ENCODE measurements at places on chromosomes 7 and 10. TPM values are rescaled to one million over a fixed set of nuclear protein-coding genes. Genes with fewer than 3 reads are reported as not detected.
A peak's percentile ranks its signal among the peaks of the same experiment; 100 is the strongest.

NAMPT gene
- total RNA-seq, result 111 TPM

NDUFA5 gene
- total RNA-seq, result 49.3 TPM

CAV2 gene
- total RNA-seq, result 5.6 TPM

ITIH5 gene
- 2.8 TPM for total RNA-seq

DEPP1 gene
- 2.9 TPM for total RNA-seq

ABCB4 gene
- total RNA-seq, result 0.41 TPM

LIPM gene
- not detected for total RNA-seq

GRCh38 chr10:27242473-27242950, 1.9 kb upstream of the ACBD5 start:
- H3K4me1 ChIP-seq, result no peaks in the 10 kb centered on the region
- no peak for DNase-seq
- H3K4me3 ChIP-seq, result peak overlapping the region; percentile 99
- H3K27me3 ChIP-seq, result no peaks in the 10 kb centered on the region

GRCh38 chr10:82821043-82821442, 946.0 kb downstream of the NRG3 start:
- no peak for DNase-seq
- no peaks in the 10 kb centered on the region for H3K27me3 ChIP-seq
- no peak overlapping the region for H3K4me3 ChIP-seq
- H3K36me3 ChIP-seq, result no peaks in the 10 kb centered on the region

DNA sequence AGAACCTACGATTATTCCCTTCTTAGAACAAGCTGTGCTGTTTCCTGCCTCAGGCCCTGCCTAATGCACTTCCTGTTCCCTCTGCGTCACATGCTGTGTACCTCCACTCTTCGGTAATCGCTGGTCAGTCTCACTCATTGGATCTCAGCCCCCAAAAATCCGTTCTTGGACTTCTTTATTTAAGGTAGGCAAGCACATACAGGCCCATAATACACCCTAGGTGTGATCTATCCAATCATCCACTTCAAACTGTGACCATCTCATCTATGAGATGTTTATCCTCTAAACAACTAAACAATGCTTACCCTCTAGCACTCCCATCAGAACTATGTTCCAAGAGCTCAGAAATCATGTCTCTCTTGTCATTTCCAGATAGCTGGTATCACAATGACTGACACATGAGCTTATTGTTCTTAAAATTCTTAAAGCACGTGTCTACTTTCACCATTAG, 83.9 kb downstream of the CADPS2 start:
- H3K4me3 ChIP-seq, result no peak overlapping the region
- DNase-seq, result peak; percentile 52
- H3K4me1 ChIP-seq, result no peaks in the 10 kb centered on the region
- no peaks in the 10 kb centered on the region for H3K36me3 ChIP-seq

GRCh38 chr10:14185316-14186045, 145.2 kb downstream of the FRMD4A start:
- peak overlapping the region; percentile 95 for H3K27ac ChIP-seq
- no peaks in the 10 kb centered on the region for H3K27me3 ChIP-seq
- no peak overlapping the region for H3K4me3 ChIP-seq
- peak; percentile 94 for DNase-seq
- H3K36me3 ChIP-seq, result no peaks in the 10 kb centered on the region

DNA sequence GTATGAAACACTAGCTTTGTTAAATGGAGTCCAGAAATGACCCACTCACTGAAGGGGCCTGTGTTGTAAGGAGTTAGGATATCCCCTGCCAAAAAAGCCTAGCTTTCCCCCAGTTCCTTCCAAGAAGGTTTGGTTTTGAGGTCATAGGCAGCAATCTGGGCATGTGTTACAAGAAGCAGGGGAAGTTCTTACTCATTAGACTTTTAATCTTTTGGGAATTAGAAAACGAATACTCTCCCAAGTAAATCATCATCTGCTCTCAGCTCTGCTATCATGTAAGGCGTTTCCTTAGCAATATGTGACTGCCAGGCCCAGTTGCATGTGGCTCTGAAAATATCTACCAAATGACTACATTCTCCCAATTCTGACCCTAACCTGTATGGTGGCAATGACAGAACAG, 3.7 kb downstream of the NOD1 start:
- H3K4me1 ChIP-seq, result peaks cover 8% of the 10 kb centered on the region
- H3K27ac ChIP-seq, result no peak overlapping the region
- no peak overlapping the region for H3K4me3 ChIP-seq
- H3K36me3 ChIP-seq, result no peaks in the 10 kb centered on the region

DNA sequence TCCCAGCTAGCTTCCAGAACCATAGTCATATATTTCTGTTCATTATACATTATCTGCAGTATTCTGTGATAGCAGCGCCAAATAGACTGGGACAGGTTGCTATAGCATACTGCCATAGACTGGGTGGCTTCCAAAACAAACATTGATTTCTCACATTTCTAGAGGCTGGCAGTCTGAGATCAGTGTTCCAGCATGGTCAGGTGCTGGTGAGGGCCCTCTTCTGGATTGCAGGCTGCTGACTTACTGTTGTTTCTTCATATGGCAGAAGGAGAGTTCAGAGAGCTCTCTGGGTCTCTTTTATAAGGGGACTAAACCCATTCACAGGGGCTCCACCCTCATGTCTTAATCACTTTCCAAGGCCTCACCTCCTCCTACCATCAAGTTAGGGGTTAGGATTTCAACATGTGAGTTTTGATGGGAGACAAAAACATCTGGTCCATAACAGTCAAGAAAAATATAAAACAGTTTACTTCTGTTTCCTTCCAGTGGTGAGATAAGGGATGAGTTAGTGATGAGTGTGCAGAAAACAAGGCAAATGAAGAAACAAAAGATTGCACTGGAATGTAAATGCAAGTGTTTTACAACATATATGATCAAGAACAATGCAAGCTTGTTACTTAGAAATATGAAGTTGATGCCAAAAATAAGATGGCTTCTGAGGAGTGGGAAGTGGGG, 399.0 kb upstream of the C7orf33 start:
- DNase-seq, result no peak
- peaks cover under 1% of the 10 kb centered on the region for H3K4me1 ChIP-seq
- no peaks in the 10 kb centered on the region for H3K36me3 ChIP-seq
- no peaks in the 10 kb centered on the region for H3K27me3 ChIP-seq

GRCh38 chr10:33482486-33482885, 148.0 kb upstream of the NRP1 start:
- H3K36me3 ChIP-seq, result no peaks in the 10 kb centered on the region
- H3K4me1 ChIP-seq, result no peaks in the 10 kb centered on the region
- H3K27me3 ChIP-seq, result no peaks in the 10 kb centered on the region
- no peak overlapping the region for H3K4me3 ChIP-seq

GRCh38 chr7:139180700-139181311, 50.2 kb upstream of the UBN2 start:
- no peak overlapping the region for H3K27ac ChIP-seq
- H3K27me3 ChIP-seq, result no peaks in the 10 kb centered on the region
- no peaks in the 10 kb centered on the region for H3K4me1 ChIP-seq

- H3K4me1 ChIP-seq, result no peaks in the 10 kb centered on the region
- H3K4me3 ChIP-seq, result no peak overlapping the region
- DNase-seq, result peak; percentile 64
- no peaks in the 10 kb centered on the region for H3K36me3 ChIP-seq
Measured at GRCh38 chr7:90817846-90818245, 221.7 kb downstream of the CDK14 start.

Measured in endodermal cell (in vitro differentiated cells).